CD8-positive, alpha-beta memory T cell (primary cell): ENCODE measurements at places on chromosomes 3 and 15.

- no peak for DNase-seq
Observed at GRCh38 chr3:178446059-178446458, 90.2 kb upstream of the KCNMB2 start.

- DNase-seq = no peak
Observed at GRCh38 chr3:141486496-141486745, 406 bp upstream of the RASA2 start.

DNA sequence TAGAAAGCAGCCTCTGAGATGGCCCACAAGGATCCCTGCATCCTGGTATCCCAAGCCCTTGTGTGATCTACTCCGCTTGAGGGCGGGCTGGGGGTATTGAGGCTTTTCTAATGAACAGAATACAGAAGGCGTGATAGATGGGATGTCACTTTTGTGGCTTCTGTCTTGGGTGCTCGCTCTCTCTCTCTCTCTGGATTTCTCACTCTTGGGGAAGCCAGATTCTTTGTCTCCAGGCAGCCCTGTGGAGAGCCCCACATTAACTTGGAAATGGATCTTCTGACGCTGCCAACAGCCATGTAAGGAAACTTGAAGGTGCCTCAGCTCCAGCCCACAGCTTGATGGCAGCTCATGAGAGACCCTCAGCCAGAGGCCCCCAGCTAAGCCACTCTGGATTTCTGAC is 26.9 kb upstream of the SEC62 start:
- DNase-seq = no peak

DNA sequence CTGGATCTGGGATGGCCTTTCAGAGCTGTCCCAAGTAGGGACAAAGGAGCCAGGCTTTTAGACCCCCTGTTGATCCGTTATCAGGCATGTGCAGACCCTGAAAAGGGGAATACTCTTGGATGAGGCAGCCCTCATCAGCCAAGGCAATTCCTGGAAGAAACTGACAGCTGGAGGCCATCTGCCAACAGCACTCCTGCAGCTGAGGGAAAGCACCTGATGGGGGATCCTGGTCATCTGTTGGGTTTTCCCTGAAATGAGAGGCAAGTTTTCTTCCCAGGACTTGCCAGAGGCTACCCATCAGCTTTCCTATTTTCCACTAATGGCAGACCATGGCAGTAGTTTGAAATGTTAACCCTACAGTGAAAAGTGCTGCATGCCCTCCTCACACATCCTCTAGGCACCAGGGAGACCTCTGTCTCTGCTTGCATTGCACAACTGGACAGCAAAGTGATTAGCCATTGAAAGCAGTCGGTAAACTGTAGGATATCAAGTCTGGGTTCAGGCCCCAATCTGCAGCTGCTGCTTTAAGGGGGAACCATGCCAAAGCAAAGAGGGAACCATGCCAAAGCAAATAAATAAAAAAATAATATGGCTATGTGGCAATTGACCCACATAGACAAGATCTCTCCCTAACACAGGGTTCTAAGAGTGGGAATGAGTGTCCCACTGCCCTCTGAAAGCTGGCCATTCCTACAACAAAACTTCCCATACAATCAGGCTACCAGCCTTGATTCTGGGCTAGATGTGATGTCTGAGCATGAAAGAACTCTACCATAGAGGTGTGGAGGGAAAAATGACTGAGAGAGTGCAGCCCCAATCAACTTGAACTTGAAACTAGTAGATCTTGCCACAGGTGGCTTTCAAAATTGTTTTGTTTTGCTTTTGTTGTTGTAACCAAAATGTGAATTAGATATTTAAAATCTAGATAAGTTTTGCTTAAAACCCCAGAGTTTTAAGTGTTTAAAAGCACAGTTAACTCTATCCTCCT is 232.0 kb upstream of the STT3B start:
- no peak for DNase-seq

GRCh38 chr15:70077188-70078147 is 20.2 kb downstream of the TLE3 start:
- no peak for DNase-seq
